ENCODE measurements at places on chromosomes 16 and 17.

DNA sequence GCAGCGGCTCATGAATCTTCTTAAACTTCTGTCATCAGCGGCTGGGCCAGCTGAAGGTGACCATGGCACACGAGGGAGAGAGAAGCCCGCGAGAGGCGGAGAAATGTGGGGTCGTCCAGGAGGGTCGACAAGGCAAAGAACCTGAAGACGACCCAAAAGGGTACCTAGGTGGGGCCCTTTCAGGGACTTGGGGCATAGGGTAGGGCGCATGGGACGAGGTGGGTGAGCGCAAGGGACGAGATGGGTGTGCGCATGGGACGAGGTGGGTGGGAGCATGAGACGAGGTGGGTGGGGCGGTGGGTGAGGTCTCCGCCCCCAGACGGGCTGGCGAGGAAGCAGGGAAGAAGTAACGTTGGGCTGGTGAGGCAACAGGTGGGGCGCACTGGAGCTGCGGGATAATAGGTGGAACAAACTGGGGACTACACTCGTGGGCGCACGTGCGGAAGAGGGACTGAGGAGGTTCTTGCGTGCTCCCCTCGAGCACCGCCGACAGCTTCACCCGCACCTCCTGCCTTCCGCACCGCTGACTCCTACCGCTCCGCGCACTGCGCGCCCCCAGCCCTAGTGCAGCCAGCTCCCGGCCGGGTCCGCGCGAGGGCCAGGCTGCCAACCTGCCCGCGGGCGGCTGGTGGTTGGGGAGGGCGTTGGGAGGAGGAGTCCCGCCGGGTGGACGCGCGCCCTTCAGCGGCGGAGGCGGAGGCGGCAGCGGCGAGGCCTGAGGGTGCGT lies 23.2 kb upstream of the CRYM start:
- peaks cover 14% of the 10 kb centered on the region for H3K4me1 ChIP-seq
- H3K36me3 ChIP-seq: no peaks in the 10 kb centered on the region
- peak overlapping the region; percentile 93 for H3K4me3 ChIP-seq
- peaks cover 89% of the 10 kb centered on the region for H3K27me3 ChIP-seq
- peak; percentile 47 for DNase-seq

DNA sequence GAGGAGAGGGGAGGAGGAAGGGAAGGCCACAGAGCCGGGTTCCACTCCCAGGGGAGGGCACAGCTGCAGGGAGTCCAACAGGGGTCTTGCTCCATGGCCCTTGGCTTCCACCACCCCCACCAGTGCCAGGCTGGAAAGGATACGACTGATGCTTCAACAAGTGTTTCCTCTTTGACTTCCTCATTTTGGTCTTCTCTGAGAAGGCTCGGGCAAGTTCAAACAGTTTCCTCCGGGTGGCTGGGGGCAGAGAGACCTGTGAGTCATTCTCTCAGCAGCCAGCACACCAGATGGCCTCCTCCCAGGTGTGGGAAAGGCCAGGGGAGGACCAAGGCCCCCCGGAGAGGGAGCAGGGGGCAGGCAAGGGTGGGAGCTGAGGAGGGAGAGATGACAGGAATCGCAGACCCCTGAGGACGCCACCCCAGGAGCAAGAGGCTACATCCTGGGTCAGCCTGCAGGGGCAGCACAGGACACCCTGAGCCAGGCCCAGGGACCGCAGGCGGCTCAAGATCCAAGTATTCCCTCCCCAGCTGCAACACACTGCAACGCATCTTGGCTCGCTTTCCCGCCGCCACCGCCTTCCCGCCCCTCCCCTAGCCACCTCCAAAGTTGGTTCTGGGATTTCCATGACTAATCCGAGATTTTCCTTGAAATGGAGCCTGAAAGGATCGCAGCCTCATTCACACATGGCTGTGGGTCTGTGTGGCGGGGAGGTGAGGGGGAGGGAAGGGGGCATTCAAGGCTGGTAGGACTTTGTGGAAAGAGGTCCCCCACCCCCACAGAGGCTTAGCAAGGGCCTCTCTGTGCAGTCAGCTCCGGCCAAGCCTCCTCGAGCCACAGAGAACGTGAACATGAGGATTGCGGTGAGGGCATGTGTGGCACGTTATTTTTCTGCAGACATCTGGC lies 18.4 kb upstream of the MRPS23 start:
- peaks cover 61% of the 10 kb centered on the region for H3K4me1 ChIP-seq
- peaks cover 34% of the 10 kb centered on the region for H3K36me3 ChIP-seq
- peak overlapping the region; percentile 86 for H3K27ac ChIP-seq
- no peak for DNase-seq

- H3K36me3 ChIP-seq: no peaks in the 10 kb centered on the region
- no peak for DNase-seq
- no peak overlapping the region for H3K4me3 ChIP-seq
- no peaks in the 10 kb centered on the region for H3K4me1 ChIP-seq
- H3K27ac ChIP-seq: no peak overlapping the region
These were observed 38.5 kb downstream of the PIEZO1 start for GRCh38 chr16:88746506-88746905.

DNA sequence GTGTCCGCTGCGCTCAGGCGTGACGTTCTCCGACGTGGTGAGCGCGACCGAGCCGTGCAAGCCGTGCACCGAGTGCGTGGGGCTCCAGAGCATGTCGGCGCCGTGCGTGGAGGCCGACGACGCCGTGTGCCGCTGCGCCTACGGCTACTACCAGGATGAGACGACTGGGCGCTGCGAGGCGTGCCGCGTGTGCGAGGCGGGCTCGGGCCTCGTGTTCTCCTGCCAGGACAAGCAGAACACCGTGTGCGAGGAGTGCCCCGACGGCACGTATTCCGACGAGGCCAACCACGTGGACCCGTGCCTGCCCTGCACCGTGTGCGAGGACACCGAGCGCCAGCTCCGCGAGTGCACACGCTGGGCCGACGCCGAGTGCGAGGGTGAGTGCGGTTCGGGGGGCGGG lies 11.2 kb downstream of the NGFR start:
- no peak for DNase-seq
- H3K36me3 ChIP-seq: peaks cover 9% of the 10 kb centered on the region
- peaks cover 44% of the 10 kb centered on the region for H3K4me1 ChIP-seq
- H3K4me3 ChIP-seq: no peak overlapping the region
- H3K27ac ChIP-seq: no peak overlapping the region

GRCh38 chr17:67492824-67493517 lies 115.9 kb downstream of the PITPNC1 start:
- H3K27me3 ChIP-seq: no peaks in the 10 kb centered on the region
- no peak overlapping the region for H3K27ac ChIP-seq
- H3K36me3 ChIP-seq: no peaks in the 10 kb centered on the region
- no peak for DNase-seq
- no peak overlapping the region for H3K4me3 ChIP-seq

- H3K27me3 ChIP-seq: peaks cover 24% of the 10 kb centered on the region
- no peak overlapping the region for H3K4me3 ChIP-seq
- H3K27ac ChIP-seq: no peak overlapping the region
- H3K4me1 ChIP-seq: peaks cover 26% of the 10 kb centered on the region
These were observed 1.2 kb downstream of the GFAP start for GRCh38 chr17:44914148-44914547.

GRCh38 chr16:50021544-50021943 lies 3.5 kb upstream of the CNEP1R1 start:
- H3K27me3 ChIP-seq: no peaks in the 10 kb centered on the region
- no peaks in the 10 kb centered on the region for H3K36me3 ChIP-seq
- H3K4me3 ChIP-seq: peak overlapping the region; percentile 46
- H3K4me1 ChIP-seq: peaks cover 46% of the 10 kb centered on the region
- no peak overlapping the region for H3K27ac ChIP-seq

DNA sequence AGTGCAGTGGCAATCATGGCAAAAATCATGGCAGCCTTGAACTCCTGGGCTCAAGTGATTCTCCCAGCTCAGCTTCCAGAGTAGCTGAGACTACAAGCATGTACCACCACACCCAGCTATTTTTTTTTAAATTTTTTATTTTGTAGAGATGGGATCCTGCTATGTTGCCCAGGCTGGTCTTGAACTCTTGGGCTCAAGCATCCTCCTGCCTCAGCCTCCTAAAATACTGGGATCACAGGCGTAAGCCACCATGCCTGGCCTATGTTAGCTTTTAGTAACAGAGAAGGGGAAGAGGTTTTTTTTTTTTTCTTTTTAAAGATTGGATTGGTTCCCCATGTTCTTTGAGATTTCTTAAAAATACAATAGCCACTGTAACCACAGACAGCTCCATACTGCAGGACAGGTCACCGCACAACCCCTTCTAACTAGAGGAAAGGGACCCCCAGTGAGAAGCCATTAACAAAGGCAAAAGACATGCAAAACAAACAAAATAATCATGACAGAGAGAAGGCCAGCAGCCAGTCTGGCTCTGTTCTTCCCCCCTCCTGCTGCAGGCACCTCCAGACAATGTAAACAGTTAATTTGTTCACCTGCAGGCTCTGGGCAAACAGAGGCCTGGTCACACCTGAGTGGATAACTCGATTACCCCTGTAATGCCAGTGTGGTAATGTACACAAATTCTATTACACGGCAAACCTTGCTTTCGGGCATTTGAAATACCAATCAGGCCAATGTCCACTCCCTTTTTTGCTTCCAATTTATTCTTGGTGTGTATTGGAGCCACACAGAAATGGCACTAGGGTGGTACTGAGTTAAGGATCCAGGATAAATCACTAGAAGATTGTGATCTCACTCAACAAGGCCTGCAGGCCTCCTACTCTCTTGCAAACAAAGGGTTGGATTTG lies 52.9 kb downstream of the SNX11 start:
- H3K27me3 ChIP-seq: peaks cover 42% of the 10 kb centered on the region
- no peaks in the 10 kb centered on the region for H3K36me3 ChIP-seq
- H3K27ac ChIP-seq: no peak overlapping the region

DNA sequence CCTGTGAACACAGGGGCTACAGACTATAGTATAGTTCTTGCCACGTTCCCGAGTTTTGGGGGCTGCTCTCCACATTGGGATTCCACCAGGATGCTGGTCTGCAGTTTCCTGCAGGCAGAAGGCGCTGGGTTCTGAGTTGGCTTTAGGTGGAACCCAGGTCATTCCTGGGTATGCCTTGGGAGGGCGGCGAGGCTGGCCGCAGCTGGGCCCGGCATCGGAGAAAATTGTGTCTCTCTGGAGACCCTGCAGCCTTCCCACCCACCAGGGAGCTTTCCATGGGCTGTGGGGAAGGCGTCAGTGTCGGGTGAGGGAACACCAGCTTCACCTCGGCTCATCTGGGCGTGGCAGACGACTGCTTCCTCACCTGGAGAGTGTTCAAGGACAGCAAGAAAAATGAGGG lies 183.6 kb downstream of the RAB11FIP4 start:
- no peak overlapping the region for H3K27ac ChIP-seq
- DNase-seq: no peak
- H3K4me1 ChIP-seq: peaks cover 7% of the 10 kb centered on the region
- no peaks in the 10 kb centered on the region for H3K36me3 ChIP-seq

- no peaks in the 10 kb centered on the region for H3K27me3 ChIP-seq
- no peak overlapping the region for H3K27ac ChIP-seq
- peaks cover 25% of the 10 kb centered on the region for H3K4me1 ChIP-seq
- peaks cover 4% of the 10 kb centered on the region for H3K36me3 ChIP-seq
- DNase-seq: no peak
These were observed 3.0 kb upstream of the QPRT start for GRCh38 chr16:29675811-29676643.

GRCh38 chr16:50814541-50814940 lies 72.7 kb downstream of the CYLD start:
- DNase-seq: no peak
- no peaks in the 10 kb centered on the region for H3K27me3 ChIP-seq
- peaks cover 2% of the 10 kb centered on the region for H3K4me1 ChIP-seq
- H3K4me3 ChIP-seq: no peak overlapping the region
- H3K36me3 ChIP-seq: no peaks in the 10 kb centered on the region

DNA sequence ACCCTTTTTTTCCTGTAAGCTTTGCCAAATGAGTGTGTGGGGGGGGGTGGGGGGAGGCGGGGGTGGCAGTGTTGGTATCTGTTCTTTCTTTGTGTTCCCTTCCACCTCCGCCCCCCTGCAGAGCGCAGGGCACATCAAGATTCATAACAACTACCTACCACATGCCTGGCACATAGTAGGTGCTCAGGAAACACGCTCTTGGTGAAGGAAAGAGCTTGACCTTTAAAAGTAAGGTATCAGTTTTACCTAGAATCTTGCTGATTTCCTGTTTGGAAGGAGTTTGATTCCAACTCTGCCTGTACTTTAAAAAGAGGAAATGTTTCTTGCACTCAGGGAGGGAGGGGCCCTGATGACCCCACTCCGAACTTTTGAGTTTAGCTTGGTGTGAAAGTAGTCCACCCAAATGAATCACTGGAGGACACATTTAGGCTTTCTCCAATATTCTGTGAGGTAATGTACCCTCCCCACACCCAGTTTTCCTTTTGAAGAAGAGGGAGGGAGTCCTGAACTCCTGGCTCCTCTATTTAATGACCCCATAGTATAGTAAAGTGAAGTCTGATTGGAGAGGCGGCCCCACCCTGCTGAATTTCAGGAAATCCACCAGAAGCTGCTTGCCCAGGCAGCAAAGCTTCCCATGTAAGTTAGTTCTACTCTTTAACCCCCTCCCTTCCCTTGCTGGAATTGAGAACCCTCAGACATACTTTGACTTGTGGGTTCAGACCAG lies 560 bp upstream of the FAM20A start:
- peak overlapping the region; percentile 85 for H3K4me3 ChIP-seq
- no peaks in the 10 kb centered on the region for H3K36me3 ChIP-seq
- peaks cover 54% of the 10 kb centered on the region for H3K27me3 ChIP-seq
- H3K4me1 ChIP-seq: peaks cover 16% of the 10 kb centered on the region

GRCh38 chr16:56244612-56245011 lies 53.3 kb downstream of the GNAO1 start:
- no peak for DNase-seq
- H3K27me3 ChIP-seq: no peaks in the 10 kb centered on the region
- no peak overlapping the region for H3K27ac ChIP-seq
- H3K36me3 ChIP-seq: peaks cover 5% of the 10 kb centered on the region

DNA sequence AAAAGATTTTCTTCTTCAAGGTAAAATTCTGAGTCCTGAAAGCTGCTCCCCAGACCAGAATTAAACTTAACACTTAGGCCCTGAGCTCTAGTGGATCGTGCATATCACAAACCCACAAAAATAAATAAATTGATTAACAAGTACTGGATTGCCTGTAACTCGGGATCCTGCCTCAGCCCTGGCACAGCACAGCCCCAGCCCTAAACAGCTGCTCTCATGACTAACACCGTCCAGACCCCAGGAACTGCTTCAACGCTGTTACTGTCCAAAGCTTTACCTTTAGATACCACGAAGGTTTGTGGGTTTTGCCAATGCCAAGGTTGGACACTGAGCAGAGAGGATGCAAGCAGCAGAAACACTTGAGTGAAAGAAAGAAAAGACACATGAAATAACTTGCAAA lies 172.5 kb downstream of the COPRS start:
- H3K4me1 ChIP-seq: no peaks in the 10 kb centered on the region
- H3K4me3 ChIP-seq: no peak overlapping the region
- H3K27ac ChIP-seq: no peak overlapping the region
- no peak for DNase-seq
- H3K36me3 ChIP-seq: no peaks in the 10 kb centered on the region
- H3K27me3 ChIP-seq: peaks cover 41% of the 10 kb centered on the region

Data from neural crest cell (in vitro differentiated cells).